ENCODE measurements at places on chromosomes 2 and 18. TPM values are rescaled to one million over a fixed set of nuclear protein-coding genes. Genes with fewer than 3 reads are reported as not detected.

GRCh38 chr2:197452754-197453122 lies 614 bp upstream of the COQ10B start:
- H3K4me3 ChIP-seq: peak overlapping the region; percentile 95
- DNase-seq: no peak
- peaks cover 10% of the 10 kb centered on the region for H3K36me3 ChIP-seq
- no peaks in the 10 kb centered on the region for H3K27me3 ChIP-seq

The ADAM23 gene
- 3.0 TPM for total RNA-seq

The GCG gene
- total RNA-seq: not detected

- H3K27me3 ChIP-seq: no peaks in the 10 kb centered on the region
- no peaks in the 10 kb centered on the region for H3K4me1 ChIP-seq
- no peak overlapping the region for H3K4me3 ChIP-seq
Observed at GRCh38 chr18:22285361-22286140, 116.2 kb downstream of the GATA6 start.

The RAPH1 gene
- total RNA-seq: 3.7 TPM

The PLCD4 gene
- total RNA-seq: 0.35 TPM

DNA sequence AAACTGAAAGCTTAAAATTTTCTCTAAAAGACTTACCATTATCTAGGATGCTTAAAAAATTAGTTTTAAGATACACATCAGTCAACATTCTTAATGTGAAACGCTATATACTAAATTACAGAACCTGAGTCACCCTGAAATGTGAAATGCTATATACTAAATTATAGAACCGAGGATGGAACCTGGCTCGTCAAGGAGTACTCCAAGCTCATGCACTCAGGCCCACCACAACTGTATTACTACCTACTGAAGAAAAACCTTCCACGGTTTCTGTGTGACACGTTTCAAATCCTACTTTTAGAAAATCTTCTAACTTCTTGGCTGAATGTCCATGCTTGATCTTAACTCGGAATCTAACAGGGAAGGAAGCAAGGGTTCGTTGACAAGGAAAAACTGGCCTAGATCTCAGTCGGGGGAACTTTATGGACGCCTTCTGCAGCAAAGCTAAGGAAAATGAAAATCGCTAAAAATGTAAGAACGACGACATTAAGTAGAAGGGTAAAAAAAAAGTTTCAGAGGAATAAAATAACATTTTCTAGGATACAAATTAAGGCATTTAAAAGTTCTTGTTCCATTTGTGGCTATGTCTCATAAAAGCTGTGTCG lies 1.4 kb downstream of the PRKD3 start:
- peak overlapping the region; percentile 92 for H3K27ac ChIP-seq
- H3K4me1 ChIP-seq: peaks cover 50% of the 10 kb centered on the region
- peaks cover 38% of the 10 kb centered on the region for H3K27me3 ChIP-seq
- no peak for DNase-seq

DNA sequence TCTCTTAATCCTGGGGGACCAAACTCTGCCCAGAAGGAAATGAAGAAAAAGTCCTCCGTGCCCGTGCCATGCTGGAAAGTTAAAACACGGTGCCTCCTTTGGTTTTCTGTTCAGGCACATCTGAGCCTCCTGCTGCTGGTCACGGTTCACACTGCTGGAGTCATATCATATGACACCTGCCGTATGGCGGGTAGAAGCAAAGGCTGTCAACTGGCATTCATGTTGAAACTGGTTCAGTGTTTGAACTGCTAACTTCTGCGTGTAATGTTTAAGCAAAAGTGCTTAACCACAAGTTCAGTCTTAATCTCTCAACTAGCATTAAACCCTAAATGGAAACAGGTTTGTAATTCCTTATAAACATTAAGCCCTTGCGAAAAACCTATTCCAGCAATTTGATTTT lies 3.1 kb downstream of the STK39 start:
- peaks cover 40% of the 10 kb centered on the region for H3K4me1 ChIP-seq
- H3K27me3 ChIP-seq: peaks cover 9% of the 10 kb centered on the region
- H3K4me3 ChIP-seq: peak overlapping the region; percentile 91
- H3K27ac ChIP-seq: peak overlapping the region; percentile 86
- peak; percentile 77 for DNase-seq

The RTP5 gene
- total RNA-seq: 0.12 TPM

DNA sequence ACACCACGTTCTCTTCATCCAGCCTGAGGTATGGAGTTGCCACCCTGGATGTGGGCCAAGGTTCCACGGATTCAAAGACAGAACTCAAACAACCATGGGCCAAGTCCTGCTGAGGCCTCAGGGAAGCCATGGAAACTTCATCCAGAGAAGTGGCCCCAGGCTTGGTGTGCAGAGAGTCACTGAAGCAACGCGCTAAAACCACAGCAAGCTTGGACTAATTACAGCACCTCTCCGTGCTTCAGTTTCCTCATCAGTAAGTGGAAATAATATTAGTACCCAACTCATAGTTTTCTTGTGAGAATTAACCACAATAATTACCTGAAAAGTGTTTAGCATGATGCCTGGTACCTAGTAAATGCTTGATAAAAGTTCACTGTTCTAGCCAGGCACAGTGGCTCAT lies 19.2 kb upstream of the AP1S3 start:
- no peaks in the 10 kb centered on the region for H3K36me3 ChIP-seq
- H3K27me3 ChIP-seq: no peaks in the 10 kb centered on the region
- H3K4me1 ChIP-seq: peaks cover under 1% of the 10 kb centered on the region
- no peak overlapping the region for H3K4me3 ChIP-seq
- no peak overlapping the region for H3K27ac ChIP-seq

The TMEM237 gene
- 19.3 TPM for total RNA-seq

The SOX11 gene
- not detected for total RNA-seq

DNA sequence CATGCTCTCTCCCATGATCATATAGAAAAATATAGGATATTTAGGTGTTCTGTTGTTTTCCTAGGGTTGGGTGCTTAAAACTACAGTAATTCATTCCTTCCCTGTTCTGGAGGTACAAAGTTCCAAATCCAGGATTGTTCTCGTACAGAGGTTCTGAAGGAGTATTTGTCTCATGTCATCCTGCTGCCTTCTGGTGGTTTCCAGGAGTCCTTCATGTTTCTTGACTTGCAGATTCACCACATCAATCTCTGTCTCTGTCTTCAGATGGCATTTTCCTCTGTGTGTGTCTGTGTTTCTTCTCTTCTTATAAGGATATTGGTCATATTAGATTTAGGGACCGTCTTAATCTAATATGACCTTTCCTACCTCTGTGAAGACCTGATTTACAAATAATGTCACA lies 397.9 kb downstream of the NYAP2 start:
- no peaks in the 10 kb centered on the region for H3K36me3 ChIP-seq
- H3K27ac ChIP-seq: no peak overlapping the region
- H3K27me3 ChIP-seq: no peaks in the 10 kb centered on the region
- no peak for DNase-seq

DNA sequence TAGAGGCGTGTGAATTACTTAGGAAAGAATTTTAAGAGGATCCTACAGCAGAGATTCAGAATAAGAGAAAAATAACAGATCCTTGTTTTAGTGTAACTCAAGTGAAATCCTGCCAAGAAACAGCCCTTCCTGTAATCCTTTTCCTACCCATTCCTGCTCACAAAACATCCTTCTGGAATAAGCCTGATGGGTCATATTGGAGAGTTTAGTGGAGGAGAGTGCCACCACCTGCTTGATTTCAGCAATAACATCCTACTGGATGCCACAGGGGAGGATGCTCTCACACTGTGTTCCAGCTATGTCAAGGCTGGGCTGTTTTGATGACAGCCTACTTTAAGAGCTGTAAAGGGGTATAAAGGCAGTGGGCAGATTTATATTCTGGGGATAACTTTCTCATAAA lies 54.8 kb upstream of the CCDC178 start:
- no peaks in the 10 kb centered on the region for H3K4me1 ChIP-seq
- no peaks in the 10 kb centered on the region for H3K27me3 ChIP-seq
- no peaks in the 10 kb centered on the region for H3K36me3 ChIP-seq
- H3K4me3 ChIP-seq: no peak overlapping the region
- DNase-seq: no peak

DNA sequence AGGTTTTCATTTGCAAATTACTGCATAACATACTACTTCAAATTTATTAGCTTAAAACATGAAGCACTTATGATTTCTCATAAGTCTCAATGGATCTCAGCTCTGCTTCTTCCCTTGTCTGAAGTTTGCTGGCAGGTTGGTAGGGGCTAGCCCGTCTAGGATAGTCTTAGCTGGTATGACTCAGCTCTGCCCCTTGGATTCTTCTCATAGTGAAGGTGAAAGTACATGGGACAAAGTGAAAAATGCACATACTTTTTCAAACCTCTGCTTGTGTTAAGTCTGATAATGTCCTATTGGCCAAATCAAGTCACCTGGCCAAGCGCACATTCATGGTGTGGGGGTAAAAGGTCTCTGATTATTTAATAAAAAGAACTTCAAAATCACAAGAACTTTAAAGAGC lies 184.8 kb upstream of the VWC2L start:
- H3K4me1 ChIP-seq: no peaks in the 10 kb centered on the region
- H3K36me3 ChIP-seq: no peaks in the 10 kb centered on the region
- DNase-seq: no peak
- no peaks in the 10 kb centered on the region for H3K27me3 ChIP-seq
- H3K4me3 ChIP-seq: no peak overlapping the region

DNA sequence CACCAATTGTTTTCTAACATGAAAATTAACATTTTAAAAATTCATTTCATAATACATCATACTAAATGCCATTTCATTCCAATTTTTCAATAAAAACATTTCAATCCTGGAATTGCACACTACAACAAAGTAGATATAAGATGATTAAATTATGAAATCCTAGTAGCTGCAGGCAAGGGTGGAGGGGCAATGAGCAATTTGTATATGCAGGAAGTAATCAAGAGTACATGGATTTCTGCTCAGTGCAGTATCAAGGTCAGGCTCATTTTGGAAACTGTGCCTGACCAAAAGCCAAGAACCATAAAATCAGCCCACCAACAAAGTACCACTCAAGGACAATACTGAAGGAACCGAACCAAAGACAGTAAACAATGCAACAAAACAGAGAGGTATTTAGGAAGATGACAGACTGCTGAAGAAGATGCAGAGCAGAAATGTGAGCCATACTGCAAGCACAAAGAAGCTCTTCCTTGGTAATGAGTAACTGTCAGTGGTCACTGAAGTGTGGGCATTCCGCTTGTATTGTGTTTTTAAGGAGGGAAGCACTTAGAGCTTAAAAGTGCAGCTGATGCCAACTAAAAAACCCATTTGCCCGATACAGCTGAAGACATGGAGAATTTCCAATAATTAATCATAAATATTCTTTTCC lies 34.5 kb upstream of the DSEL start:
- no peaks in the 10 kb centered on the region for H3K4me1 ChIP-seq
- peaks cover 6% of the 10 kb centered on the region for H3K27me3 ChIP-seq
- no peak overlapping the region for H3K4me3 ChIP-seq
- no peak for DNase-seq
- H3K36me3 ChIP-seq: no peaks in the 10 kb centered on the region

DNA sequence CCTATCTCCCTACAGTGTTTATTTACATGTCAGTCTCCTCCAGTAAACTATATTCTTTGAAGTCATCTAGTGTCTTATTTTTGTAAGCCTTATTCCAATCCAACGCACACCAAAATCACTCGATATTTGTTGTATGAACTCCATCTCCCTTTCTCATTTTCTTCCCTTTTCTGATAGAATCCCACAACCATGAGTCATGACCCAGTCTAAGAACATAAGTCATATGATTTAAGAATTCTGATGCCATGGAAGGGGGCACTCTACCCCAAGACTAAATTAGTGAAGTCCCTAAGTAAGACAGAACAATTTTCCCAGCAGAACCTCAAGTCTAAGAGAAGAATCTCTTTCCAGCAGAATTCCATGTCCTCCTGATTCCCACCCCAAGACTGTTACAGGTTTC lies 5.4 kb downstream of the CHMP3 start:
- peaks cover 22% of the 10 kb centered on the region for H3K4me1 ChIP-seq
- H3K27ac ChIP-seq: no peak overlapping the region
- H3K36me3 ChIP-seq: peaks cover 6% of the 10 kb centered on the region
- no peak for DNase-seq
- H3K27me3 ChIP-seq: no peaks in the 10 kb centered on the region

The CRYGD gene
- not detected for total RNA-seq

DNA sequence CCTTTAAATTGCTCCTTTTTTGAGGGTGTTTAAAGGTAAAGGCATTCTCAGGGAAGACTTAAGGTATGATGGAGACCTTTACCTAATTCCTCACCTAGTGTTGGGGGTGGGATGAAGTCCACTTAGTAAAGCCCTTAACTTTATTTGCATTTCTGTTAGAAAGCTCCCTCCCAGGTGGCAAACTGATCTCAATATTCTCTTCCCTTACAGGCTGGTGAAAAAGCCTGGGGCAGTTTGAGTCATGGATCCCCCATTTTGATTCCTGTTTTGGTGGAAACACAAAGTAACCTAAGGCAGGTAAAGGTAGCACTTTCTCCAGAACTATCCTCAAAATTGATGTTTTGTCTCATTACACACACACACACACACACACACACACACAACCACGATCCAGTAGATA lies 33.8 kb upstream of the HNRNPA3 start:
- no peaks in the 10 kb centered on the region for H3K4me1 ChIP-seq
- no peak overlapping the region for H3K4me3 ChIP-seq
- H3K27me3 ChIP-seq: no peaks in the 10 kb centered on the region
- H3K27ac ChIP-seq: no peak overlapping the region
- DNase-seq: no peak

GRCh38 chr2:69436596-69436937 lies 668 bp downstream of the NFU1 start:
- H3K36me3 ChIP-seq: no peaks in the 10 kb centered on the region
- no peaks in the 10 kb centered on the region for H3K27me3 ChIP-seq
- H3K4me3 ChIP-seq: peak overlapping the region; percentile 86

DNA sequence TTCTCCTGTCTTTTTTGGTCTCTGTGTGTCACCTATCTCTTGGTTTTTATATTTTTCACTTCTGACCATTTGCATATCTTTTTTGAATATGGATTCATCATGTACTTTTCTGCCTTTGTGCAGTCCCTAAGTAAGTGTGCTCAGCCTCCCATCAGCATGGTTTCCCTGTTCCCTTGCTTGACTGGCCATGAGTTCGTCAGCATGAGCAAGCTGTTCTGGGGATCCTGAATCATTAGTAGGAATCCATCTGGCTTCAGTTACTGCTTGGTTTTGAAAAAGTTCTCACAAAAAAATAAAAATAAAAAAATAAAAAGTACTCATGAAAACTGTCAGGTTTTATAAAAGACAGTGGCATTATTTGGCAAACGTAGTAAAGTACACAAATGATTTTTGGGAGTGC lies 144.1 kb downstream of the NCOA1 start:
- H3K36me3 ChIP-seq: peaks cover 6% of the 10 kb centered on the region
- H3K4me1 ChIP-seq: peaks cover 10% of the 10 kb centered on the region
- no peak for DNase-seq
- H3K27ac ChIP-seq: no peak overlapping the region

DNA sequence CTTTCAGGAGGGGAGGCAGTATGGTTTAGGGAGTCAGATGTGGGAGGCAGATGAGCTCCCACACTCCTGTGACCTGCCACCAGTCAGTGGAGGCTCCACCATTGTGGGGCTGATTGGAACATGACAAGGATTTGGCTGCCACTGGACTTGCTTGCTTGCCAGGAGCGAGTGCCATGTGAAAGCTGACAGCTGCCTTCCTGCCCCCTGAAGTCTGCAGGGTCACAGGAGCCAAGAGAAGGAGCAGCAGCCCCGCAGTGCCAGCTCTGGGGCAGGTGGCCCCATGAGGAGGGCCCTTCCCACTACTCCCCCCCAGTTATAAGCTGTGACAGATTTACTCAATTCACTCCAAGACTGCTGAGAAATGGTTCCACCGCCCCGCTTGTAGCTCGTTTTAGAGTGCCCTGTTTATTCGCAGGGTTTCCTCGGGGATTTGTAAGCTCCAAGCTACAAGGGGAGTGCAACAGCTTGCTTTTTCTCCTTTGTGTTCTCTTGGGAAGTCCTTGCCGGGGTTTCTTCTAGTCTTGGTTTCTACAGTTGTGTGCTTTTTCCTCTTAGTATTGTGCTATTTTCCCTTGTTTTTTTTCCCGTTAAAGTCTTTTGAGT lies 414.3 kb downstream of the MEIS1 start:
- H3K27ac ChIP-seq: no peak overlapping the region
- H3K4me1 ChIP-seq: no peaks in the 10 kb centered on the region
- H3K27me3 ChIP-seq: no peaks in the 10 kb centered on the region
- no peaks in the 10 kb centered on the region for H3K36me3 ChIP-seq
- no peak for DNase-seq
